ENCODE measurements at places on chromosomes 16 and 17.

GRCh38 chr17:17849147-17849820 lies 12.5 kb upstream of the SREBF1 start:
- peak; percentile 80 for DNase-seq

- no peak for DNase-seq
These were observed 9.9 kb upstream of the SPPL2C start for GRCh38 chr17:45834471-45835396.

DNA sequence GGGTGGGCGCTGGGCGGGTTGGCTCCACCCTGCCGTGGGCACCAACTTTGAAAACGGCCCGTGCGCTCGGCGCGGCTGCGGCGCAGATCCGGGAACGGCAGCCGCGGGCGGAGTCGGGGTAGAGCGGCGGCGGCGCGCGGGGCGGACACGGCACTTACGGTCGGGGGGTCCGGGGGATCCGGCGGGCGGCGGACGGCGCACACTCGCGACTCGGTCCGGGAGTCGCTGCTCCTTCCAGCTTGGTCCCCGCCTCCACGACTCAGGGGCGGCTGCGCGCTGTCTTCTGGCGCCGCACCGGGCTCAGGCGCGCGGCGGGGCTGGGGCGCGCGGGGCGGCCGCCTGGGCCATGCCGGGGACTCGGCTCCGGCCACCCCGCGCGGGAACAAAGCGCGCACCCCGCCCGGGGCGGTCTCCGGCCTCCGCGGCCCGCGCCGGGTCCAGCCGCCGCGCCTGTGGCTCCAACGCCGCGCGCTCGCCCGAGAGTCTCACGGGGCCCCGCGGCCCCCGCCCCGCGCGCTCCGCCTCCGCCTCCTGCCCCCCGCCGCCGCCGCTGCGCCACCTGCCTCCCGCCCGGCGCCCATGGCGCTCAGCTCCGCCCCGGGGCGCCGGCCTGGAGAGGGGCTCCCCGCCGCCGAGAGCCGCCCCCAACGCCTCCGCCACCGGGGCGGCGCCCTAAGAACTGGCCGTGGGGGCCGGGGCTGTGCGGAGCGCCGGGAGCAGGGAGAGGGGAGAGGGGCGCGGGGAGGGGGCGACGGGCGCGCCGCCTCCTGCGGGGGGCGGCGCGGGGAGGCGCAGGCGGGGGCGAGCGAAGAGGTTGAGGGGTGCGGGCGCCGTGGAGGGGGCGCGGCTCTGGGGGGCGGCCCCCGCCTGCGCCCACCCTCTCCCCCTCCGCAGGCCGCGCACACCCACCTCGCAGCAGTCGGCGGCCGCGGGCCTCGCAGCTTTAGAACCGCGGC lies 35.9 kb downstream of the CBFA2T3 start:
- DNase-seq = peak; percentile 40

- no peak for DNase-seq
These were observed 124.2 kb downstream of the METRNL start for GRCh38 chr17:83203472-83204221.

GRCh38 chr16:72098936-72099335 lies 5.3 kb downstream of the DHX38 start:
- DNase-seq = no peak

- DNase-seq = no peak
These were observed 139.6 kb upstream of the NOL11 start for GRCh38 chr17:67578142-67578457.

GRCh38 chr16:89172528-89173173 lies 1.1 kb downstream of the CDH15 start:
- no peak for DNase-seq

- peak; percentile 77 for DNase-seq
These were observed 2.6 kb downstream of the COG4 start for GRCh38 chr16:70520612-70521297.

GRCh38 chr16:84502581-84502980 lies 1.9 kb downstream of the MEAK7 start:
- no peak for DNase-seq

DNA sequence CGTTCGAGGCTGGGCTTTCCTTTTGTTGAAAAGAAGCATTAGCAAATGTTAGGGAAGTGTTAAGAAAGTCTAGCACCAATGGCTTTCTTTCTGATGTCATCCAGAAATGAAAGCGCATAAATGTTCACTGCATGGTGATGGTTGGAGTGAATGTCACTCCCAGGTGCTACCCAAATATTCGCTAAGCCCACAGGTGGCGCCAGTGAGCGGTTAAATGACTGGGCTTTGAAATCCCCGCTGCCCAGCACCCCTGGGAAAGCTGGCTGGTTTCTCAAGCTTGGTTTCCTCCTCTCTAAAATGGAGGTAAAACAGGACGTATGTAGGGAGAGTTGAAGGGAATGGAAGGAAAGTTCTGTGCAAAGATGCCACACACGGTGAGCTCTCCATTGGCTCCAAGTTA lies 104.4 kb downstream of the IRX5 start:
- peak; percentile 42 for DNase-seq

- no peak for DNase-seq
These were observed 15.6 kb downstream of the IGF2BP1 start for GRCh38 chr17:49012769-49013255.

DNA sequence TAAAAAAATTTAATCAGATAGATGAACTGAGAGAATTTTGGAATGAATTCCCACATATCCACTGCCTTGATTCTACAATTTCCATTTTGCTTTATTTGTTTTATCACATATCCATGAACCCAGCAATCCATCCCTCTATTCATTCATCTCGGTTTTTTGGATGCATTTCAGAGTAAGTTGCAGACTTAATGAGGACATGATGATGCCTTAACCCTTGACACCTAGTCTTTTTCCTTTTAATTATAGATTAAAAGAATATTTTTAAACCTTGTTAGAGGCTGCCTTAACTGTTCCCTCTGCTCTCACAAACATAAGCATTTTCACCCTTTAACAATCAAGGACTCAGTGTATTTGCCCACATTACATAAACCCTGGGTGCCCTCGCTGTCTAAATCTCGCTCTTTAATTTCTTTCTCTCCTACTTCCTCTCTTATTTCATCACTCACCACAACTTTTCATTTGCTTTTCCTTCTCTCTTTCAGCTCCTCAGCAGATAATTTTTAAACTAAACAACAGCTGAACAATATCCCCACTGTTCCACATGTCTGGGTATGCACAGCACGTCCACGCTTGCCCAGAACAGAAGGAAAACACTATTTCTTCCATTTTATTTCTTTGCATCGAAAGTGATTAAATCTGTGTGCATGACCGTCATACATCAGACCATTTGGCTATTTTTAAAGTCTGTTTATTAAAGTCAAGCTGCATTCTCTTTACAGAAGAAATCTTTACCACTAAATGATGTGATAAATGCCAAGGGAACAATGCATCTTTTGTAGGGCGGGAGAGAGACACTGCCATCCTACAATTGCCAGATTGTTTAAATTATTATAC lies 39.9 kb downstream of the IQCK start:
- no peak for DNase-seq

- peak; percentile 85 for DNase-seq
These were observed 9.5 kb upstream of the KSR1 start for GRCh38 chr17:27446569-27447301.

DNA sequence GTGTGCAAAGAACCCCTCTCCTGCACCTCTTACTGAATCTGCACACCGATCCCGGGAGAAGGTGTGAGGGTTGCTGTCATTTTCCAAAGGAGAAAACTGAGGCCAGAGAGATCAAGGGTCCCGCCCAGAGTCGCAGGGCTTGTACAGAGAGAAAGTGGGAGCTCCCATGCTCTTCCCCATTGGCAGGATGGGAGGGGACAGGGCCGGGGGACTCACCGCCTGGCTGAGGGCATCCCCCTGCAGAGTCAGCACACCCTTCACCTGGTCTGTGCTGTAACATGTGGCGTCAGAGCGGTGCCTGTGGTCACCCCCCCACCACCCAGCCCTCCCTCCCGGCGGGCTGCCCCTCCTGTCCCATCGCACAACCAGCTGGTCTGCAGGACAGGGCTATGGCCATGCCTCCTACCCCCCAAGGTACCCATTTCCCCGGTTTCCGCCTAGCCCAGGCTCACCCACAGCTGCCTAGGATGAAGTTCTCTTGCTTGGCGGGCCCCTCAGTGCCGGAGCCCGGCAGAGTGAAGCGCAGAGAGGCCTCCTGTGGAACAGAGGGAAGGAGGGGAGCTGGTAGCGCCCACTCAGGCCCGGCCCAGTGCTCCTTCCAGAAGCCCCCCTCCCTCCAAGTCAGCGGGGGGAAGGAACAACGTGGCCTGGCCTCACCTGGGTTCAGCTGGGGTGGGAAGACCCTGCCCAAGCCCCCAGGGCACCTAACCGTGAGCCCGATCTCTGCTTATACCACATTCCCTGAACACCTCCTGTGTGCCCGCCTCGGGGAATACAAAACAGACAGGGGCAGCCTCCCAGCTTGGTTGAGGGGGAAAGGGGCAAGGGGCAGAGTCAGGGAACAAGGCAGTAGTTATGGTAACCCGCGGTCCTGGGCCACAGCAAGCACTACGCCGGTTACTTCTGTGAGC lies 1.1 kb downstream of the ROGDI start:
- DNase-seq = peak; percentile 50

DNA sequence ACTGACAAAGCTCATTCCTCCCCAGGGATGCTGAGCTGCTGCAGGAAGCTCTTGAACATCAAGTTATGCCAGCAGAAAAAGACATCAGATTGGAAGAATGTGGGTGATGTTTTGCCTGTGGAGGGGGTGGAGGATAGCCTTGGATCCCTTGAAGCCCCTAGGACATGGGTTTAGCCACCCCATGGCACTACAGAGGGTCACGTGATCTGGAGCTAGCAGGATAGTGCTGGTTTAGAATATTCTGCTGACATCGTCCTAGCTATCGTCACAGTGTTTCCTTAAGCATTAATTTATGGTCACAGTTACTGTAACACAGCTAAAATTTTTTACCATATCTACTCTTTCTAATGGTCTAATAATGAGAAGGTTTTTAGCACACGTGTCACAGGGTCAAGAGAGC lies 20.2 kb upstream of the MON1B start:
- no peak for DNase-seq

GRCh38 chr17:2274414-2274813 lies 29.2 kb downstream of the SMG6 start:
- DNase-seq = no peak

DNA sequence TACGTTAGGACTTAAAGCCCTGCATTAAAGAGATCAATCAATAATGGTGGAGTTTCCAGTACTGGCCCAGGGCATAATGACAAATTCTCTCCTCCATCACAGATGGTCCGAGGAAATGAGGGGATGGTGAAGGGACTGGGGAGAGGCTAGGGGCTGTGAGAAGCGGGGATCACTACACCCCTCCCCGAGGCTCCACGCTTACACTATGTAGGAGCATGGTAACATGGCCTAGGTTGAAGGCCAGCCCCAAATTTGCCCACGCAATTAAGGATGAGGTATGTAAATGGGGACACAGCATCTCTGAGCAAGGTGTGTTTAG lies 8.0 kb upstream of the AKTIP start:
- DNase-seq = no peak

- DNase-seq = no peak
These were observed 37.7 kb upstream of the ABCA6 start for GRCh38 chr17:69179227-69179952.

DNA sequence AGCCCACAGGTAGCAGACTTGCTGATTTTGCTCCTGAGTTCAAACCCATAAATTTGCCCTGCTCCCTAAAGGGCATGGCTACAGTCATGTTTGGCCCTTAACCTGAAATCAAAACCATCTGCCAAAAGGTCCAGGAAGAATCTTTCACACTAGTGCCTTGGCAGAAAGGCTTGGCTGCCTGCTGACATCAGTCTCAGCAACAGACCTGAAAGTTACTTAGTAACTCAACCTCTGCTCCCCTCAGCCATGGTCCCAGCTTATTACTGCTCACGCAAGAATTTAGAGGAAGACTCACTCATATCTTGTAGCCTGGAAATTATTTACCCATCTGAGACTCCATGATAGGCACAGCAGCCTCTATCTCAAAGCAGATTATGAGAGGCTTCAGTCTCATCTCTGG lies 98.0 kb upstream of the KIF2B start:
- no peak for DNase-seq

- DNase-seq = no peak
These were observed 39.2 kb upstream of the ABCC12 start for GRCh38 chr16:48194828-48195556.

DNA sequence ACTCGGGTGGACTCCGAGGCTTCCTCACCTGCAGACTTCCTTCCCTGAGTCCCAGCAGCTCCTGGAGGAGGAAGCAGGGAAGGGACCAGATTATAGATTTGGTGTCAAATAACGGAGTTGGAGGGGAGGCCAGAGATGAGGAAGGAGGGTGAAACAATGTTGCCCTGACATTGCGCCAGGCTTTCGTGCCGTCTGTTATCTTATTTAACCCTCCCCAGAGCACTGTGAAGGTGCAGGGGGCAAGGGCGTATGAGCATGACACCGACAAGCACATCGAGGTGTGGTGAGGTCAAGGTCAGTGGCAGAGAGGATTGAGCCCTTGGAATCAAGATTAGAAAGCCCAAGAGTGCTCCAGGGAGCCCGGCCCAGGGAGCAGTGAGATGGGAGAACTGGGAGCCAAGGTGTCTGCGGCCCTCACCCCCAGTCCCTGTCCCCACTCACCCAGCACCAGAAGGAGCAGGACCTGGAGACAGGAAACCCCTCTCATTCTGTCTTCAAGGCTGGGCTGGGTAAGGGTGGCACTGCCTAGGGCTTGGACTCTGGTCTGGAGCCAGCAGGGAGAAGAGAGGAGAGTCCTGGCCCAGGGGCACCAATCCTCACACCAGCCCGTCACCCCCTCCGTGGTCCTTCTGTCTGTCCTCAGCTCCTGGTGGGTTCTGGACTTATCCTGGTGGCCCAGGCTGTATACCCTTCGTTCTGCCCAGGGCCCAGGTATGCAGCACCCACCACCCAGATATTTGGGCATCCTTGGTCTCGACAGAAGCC lies 1.1 kb downstream of the PRSS33 start:
- no peak for DNase-seq

DNA sequence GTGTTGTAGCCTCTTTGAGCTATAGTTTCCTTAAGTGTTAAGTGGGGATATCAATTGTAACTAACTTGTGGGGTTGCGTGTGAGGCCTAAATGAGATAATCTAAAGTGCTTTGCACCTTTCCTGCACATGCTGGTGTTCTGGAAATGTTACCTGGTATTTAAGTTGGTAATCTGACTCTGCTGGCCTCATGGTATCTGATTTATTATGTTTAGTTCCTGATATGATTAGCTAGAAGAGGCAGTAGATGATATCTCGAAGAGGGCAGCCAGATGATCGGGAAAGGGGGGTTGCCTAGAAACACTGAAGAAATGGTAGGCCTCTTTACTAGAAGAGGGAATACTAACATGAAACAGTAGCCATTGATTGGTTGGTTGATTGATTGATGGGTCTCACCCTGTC lies 65.4 kb upstream of the CLEC18A start:
- no peak for DNase-seq

All from erythroblast (primary cell).